Stimulated activated CD8-positive, alpha-beta memory T cell treated with anti-CD3 and anti-CD28 coated beads, Interleukin-2, amount 100 ng/mL, for 1 hour (primary cell): ENCODE measurements at places on chromosomes 13 and 19.

DNA sequence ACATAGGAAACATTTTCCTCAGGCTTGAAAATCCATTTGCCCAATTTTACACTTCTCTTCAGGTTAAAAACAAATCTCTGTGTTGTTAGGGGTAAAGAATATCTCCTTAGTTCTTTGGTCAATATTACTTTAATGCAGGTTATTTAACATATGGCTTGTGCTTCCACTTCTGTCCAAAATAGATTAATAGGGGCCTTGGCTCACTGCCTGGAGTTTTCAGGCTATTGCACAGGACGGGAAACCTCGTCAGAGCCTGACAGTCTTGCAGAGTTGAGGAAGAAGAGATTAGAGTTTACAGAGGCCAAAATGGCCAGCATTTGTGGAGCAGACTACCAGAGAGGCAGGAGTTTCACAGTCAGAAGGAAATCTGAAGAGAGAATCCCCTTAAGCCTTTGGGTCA is 863.9 kb upstream of the GPC6 start:
- DNase-seq: no peak

- DNase-seq: no peak
Measured at GRCh38 chr19:34345947-34346351, 19.0 kb upstream of the GPI start.

- no peak for DNase-seq
Measured at GRCh38 chr13:42041011-42041683, 7.3 kb upstream of the DGKH start.

GRCh38 chr13:51457086-51457815 is 4.4 kb upstream of the INTS6 start:
- DNase-seq: no peak

DNA sequence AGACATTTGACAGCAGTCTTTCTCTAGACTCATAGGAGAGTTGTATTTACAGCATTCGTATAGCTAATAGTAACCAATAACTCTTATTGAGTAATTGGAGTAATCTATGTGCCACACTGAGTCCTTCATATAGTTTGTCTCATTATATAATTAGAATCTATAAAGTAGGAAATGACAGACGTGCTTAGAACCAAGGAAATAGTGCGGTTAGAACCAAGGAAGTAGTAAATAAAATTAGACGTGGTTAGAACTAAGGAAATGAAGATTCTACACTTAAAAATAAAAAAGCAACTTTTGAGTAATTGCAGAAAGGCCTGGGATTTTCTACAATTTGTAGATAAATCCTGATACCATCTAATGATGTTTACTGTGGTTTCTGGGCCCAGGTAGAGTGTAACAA is 107.8 kb upstream of the TNFSF11 start:
- no peak for DNase-seq

GRCh38 chr13:42283574-42283973 is 11.6 kb downstream of the AKAP11 start:
- DNase-seq: no peak

GRCh38 chr19:20070691-20071090 is 7.1 kb upstream of the ZNF90 start:
- no peak for DNase-seq

DNA sequence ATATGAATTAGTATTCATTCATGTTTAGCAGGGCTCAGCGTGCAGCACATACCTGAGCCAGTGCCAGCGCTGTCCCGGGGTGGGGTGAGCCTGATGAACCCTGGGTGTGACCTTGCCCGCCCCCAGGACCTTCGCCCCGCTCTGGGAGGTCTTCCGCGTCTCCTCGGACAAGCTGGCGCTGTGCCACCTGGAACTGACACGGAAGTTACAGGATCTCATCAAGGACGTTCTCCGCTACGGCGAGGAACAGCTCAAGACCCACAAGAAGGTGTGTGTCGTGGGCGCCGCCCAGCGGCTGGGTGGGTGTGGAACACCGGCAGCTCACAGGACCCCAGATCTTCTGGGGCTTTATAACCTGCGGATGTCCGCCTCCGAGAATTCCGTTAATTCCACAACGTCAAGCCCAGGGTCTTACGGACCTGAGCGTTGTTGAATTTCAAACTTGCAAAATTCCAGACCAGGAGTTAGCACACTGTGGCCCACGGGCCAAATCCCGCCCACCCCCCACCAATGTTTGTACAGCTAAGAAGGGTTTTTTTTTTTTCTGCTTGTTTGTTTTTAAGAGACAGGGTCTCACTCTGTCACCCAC is 15.4 kb downstream of the FCHO1 start:
- no peak for DNase-seq

- DNase-seq: no peak
Measured at GRCh38 chr19:12967907-12968306, 1.5 kb upstream of the DAND5 start.

DNA sequence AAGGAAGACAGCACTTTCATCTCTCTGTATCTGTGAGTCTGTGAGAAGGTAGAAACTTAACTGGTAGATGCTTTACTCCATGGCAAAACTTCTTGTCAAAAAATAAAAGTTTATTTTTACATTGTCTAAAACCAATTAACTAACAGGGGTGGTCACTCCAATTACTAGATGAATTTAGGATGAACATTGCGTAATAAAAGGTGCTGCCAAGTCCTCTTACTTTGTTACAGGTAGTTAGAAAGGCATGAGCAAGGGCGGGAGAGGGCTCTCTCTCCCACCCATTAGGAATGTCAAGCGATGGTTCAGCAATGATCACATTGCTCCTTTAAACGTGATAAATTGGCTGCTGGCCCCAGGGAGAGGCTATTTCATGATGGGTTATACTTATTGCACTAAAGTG is 512.3 kb downstream of the SLITRK5 start:
- DNase-seq: no peak

DNA sequence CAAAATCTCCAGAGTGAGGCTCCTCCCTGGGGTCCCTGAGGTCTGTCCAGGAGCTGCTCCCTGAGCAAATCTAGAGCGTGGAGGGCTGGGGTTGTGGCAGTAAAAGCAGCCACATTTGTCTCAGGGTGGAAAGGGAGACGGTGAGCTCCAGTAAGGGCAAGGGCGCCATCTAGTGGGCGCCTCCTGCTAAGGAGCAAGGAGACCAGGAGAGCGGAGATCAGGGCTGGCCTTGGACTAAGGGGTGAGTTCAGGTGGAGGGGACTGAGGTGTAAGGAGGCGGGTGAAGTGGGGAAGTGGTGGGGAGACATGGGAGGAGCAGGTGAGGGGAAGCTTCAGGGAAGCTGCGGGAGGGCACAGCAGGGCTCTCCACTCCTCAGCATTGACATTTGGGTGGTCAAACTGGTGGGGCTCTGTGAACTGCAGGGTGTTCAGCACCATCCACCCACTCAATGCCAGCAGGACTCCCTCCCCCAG is 5.3 kb upstream of the CEACAM21 start:
- DNase-seq: peak; percentile 62

DNA sequence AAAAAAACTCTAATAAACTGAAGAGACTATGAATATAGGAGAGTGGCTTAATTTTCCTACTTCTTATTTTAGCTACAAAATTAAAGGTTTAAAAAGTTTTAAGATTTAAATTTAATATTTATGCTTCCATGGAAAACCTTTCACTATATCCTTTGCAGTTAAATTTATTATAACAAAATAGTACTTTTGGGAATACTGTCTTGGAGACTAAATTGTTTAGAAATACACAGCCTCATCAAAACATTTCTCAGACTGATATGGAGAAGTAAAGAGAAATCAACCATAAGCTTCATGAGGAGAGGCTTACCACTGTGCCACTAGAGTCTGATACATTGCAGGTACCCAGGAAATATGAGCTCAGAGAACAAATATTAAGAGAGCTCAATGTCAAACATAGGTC is 436.5 kb downstream of the KCTD12 start:
- DNase-seq: no peak

- DNase-seq: no peak
Measured at GRCh38 chr19:1227304-1228054, 10.3 kb downstream of the CBARP start.

- DNase-seq: no peak
Measured at GRCh38 chr13:91948736-91949135, 550.3 kb downstream of the GPC5 start.

GRCh38 chr13:22855926-22856325 is 324.9 kb upstream of the SGCG start:
- no peak for DNase-seq

DNA sequence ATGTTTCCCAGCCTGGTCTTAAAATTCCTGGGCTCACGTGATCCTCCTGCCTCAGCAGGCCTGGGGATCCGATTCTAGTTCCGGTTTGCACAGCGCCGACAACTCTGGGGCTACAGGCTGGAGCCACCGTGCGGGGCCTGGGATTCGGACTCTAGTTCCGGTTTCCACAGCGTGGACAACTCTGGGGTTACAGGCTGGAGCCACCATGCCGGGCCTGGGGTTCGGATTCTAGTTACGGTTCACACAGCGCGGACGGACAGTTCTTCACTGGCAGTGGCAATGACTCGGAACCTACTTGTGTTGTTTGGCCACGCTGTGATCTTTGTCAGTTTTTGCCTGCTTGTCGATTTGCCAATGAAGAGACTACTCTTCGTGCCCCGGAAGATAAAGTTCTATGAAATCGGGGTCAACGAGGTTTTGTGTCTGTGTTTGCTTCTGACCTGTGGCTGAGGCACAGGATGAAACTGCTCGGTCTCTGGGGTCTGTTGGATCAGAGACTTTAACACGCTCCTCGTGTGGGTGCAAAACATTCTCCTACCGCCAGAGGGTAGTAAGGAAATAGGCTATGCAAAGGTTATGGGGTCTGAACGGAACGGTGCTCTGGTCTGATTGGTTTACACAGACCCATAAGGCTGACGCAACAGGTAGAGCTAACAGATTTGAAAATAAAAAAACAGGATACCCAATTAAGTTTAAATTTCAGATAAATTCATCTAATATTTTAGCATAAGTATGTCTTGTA is 12.1 kb upstream of the ZSCAN1 start:
- DNase-seq: no peak

DNA sequence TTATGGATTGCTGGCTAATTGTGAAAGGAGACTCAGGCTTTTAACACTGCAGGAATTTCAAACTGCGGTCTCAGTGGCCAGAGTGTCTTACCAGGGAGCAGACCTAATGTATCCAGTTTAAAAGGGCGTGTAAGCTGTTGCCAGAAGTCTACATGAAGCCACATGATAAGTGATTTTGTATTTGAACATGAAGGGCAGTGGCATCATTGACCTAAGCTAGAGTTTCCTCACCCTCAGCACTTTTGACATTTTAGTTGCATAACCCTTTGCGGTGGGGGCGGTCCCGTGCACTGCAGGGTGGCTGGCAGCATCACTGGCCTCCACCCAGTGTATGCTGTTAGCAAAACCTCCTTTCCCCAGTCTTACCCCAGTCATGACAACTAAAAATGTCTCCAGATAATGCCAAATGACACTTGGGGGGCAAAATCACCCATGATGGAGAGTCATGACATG is 23.7 kb upstream of the GPR18 start:
- no peak for DNase-seq

GRCh38 chr13:44855860-44856259 is 133.4 kb downstream of the NUFIP1 start:
- no peak for DNase-seq

- DNase-seq: no peak
Measured at GRCh38 chr13:37406031-37406430, 192.5 kb downstream of the POSTN start.

- DNase-seq: no peak
Measured at GRCh38 chr13:103615771-103616170, 549.6 kb upstream of the SLC10A2 start.

DNA sequence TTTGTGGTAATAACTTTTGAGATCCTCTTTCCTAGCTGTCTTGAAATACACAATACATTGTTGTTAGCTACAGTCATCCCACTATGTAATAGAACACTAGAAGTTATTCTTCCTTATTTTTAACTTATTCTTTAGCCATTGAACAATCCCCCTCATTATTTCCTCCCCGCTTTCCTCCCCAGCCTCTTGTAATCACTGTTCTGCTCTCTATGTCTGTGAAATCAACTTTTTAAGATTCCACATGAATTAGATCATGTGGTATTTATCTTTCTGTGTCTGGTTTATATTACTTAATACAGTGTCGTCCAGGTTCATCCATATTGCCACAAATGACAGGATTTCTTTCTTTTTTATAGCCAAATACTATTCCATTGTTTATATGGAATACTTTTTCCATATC is 72.9 kb downstream of the SLC10A2 start:
- no peak for DNase-seq

DNA sequence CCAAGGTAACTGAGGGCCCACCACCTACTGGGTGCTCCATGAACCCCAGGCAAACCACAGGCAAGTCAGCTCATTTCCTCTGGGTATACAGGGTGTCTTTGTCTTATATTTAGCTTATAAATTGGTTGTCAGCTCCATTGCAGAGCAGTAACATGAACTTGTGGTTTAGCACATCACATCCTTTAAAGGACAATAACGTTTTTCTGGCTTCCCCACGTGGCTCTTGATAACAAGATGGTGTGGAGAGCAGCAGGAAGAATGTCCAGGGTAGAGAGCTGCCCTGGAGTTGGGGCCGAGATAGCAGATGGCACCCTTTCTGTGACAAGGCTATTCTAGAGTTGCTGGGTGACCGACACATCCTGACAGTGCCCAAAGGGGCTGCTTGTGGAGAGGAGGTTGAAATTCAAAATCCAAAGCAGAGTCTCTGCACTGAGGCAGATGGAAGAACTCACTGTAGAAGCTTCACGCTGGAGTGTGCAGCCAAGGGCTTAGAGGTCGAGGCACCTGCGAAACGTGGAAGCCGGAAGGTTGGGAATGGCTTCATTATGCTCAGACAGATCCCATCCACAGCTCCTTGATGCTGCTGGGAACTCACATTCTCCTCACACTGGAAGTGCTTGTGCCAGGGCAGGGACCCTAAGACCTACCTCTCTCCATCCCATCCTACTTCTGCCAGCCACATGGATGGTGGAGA is 133.0 kb upstream of the FRY start:
- no peak for DNase-seq
